NCI-H1436 treated with DMSO at 0.1 percent for 48 hours (cell line): ENCODE measurements at places on chromosomes 1 and 21.
A peak's percentile ranks its signal among the peaks of the same experiment; 100 is the strongest.

- no peak for DNase-seq
Observed at GRCh38 chr1:67704351-67704750, 19.4 kb downstream of the GADD45A start.

DNA sequence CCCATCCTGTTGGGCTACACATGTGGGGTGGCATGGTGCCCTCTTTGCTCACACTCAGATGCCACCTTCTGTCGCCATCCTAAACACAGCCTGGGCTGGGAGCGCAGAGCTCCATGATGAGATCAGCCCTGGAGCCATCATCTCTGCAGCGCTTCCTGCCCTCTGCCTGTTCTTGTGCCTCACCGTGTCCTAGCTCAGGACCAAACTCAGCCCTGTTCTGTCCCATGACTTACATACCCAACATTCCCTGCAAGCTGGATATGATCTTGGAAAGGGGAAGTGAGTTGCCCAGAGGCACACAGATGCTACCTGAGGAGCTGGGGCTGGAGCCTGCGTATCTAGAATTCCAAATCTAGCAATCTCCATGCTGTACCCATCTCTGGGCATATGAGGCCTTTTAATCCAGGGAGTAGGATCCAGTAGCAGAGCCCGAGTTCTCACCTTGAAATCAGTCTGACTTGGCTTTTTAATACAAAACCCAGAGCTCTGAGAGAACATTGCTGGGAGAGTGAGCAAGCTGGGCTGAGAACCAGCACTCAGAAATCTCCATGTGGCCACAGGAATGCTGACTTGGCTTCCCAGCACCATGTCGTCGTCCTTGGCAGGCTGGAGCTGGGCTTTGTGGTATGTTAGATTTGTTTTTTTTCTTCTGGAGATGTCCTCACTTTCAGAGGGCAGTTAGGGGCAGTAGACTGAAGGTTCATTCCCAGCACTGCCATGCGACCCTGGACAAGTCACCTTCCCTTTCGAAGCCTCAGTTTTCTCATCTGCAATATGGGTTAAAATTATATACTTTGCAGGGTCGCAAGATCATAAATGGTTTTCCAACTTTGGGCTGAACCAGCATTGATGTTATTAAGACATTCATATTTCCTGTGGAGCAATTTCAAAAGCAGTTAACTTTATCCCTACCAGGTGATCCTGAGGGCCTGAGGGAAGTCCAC lies 2.6 kb downstream of the ALPL start:
- DNase-seq = no peak

DNA sequence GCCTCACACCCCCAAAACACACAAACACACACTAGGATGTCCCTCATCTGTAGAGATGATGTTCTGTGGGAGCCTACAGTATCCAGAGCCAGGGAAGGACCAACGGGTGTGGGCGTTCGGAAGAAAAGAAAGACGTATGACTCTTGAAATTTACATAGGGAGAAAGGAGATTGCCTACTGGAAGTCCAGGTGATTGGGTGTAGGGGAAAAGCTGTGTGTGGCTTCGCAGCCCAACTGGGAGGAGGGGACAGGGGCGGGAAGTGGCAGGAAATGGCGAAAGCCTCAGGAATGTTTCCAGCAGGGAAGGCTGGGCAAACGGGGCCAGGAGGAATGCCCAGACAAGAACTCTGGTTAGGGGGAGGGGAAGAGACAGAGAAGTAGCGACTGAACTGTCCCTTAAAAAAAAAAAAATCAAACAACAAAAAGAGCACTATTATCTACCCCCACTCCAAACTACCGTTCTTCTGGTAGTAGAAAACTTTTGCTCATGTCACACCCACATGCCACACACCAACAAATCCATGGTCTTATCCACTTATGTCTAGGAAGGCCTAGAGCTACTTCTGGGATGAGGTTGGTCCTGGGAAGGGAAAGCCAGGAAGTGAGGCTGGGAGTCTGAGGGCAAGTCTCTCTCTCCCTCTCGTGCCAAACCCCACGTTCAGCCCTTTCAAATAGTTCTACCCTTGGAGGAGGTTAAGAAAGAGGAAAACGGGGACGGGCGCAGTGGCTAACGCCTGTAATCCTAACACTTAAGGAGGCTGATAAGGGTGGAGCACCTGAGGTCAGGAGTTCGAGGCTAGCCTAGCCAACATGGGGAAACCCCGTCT lies 1.8 kb upstream of the CKS1B start:
- no peak for DNase-seq

- DNase-seq = no peak
Observed at GRCh38 chr1:32341971-32342370, 5.9 kb upstream of the MARCKSL1 start.

DNA sequence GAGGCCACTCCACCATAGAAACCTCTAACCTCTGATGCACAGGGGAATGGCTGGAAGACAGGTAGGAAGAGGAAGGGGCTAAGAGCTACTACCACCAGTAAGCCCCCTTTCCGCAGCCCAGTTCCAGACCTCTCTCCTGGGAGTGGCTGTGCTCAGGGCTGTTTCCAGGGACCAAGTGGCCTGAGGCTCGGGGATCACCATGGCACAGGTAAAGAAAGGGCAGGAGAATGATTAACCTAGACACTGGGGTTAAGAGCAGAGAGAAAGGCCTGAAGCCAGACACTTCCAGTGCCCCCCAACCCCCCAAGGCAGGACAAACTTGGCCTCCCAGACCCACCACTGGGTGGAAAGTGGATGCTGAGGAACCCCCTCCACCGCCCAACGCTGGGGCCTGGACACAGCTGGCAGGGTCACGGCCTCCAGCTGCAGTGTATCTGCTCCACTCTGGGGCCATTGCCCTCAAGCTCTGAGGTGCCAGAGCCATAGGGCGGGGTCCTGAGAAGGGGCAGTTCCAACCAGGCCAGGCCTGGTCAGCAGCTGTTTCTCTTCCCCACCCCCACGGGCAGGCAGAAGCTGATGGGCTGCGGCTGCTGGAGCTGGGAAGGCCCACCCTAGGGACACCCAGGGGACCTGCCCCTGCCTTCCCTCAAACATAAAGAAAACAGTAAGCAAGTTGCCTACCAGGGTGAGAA lies 2.6 kb downstream of the TAGLN2 start:
- DNase-seq = no peak

GRCh38 chr1:235149824-235150223 lies 11.2 kb downstream of the RBM34 start:
- DNase-seq = no peak

DNA sequence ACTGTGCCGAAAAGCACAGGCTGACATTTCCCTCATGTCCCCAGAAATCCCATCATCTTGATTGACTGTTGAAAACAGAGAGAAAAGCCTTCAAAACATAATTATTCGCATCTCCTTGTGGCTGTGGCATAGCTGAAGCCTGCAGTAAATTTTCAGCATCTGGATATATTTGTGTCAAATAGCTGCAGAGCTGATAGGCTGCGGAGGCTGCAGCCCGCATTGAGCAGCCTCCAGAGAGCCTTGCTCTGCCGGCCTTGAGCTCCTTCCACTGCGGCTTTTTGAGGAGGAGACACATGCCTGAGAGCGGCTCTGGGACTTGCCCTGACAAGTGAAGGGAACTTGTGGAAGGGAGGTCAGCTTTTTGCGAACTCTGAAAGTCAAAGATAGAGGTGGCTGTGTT lies 144.7 kb downstream of the RYR2 start:
- no peak for DNase-seq

GRCh38 chr21:38392661-38393060 lies 105.6 kb downstream of the ERG start:
- no peak for DNase-seq

GRCh38 chr1:15885701-15886610 lies 38.4 kb downstream of the SPEN start:
- DNase-seq = peak; percentile 21

- peak; percentile 59 for DNase-seq
Observed at GRCh38 chr1:182604175-182605164, at the start of gene RGS16. Gene RGS16 (minus strand): TSS chr1:182604389. CDS start chr1:182604259, 130 bp downstream.

DNA sequence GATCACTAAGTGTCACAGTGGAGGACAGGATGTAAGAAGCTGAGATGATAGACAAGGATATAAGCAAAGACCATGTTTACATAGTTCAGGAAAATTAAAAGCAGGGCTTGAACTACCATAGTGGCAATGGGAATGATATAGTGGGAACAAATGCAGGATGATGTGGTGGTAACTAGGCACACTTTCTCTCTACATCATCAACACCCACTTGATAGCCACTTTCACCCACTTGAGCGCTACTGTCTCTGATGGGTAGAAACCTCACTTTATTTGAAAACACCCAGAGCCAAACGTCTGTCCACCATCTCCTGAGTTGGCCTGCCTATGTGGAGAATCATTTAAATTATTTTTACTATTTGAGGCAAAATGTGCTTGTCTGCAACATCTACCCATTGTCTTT lies 305.0 kb upstream of the ST6GALNAC5 start:
- no peak for DNase-seq

GRCh38 chr1:78145105-78145580 lies 99.4 kb downstream of the GIPC2 start:
- no peak for DNase-seq

DNA sequence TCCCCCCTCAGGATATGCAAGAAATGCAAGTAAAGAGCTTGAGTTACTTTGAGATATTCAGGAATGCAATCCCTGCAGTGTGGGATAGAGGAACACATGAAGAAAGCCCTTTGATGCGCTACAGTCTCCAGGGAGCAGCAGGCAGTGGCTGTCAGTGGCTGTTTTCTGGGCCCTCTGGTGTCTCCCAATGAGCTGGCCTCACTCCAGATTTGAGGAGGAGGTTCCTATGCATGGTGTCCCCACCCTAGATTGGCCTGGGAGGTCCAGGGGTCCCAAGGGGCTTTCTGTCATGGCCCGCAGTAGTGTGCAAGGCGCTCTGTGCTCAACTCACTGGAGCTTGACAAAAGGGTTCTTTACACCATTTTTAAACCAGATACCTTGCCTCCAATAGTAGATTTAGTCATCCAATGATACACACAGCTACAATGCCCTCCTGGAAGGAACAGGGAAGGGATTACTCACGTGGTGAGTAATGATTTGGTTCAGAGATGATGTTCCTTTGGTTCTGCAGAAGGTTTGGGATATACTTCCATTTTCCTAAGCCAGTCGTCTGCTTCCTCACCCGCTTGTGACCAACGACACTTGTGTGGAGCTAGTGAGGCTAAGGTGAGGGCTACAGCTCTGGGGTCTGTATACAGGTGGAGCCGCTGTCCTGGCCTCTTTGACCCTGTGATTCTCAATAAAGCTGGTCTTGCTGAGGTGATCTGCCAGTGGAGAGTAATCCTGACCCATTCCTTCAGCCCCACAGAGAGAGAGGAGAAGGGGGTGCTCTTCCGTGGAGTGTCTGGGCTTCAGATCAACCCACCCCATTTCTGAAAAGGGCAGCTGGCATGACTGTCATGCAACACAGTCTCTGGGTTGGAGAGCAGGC lies 6.6 kb downstream of the BATF3 start:
- no peak for DNase-seq

GRCh38 chr1:150555971-150556865 lies 7.0 kb downstream of the ADAMTSL4 start:
- no peak for DNase-seq

DNA sequence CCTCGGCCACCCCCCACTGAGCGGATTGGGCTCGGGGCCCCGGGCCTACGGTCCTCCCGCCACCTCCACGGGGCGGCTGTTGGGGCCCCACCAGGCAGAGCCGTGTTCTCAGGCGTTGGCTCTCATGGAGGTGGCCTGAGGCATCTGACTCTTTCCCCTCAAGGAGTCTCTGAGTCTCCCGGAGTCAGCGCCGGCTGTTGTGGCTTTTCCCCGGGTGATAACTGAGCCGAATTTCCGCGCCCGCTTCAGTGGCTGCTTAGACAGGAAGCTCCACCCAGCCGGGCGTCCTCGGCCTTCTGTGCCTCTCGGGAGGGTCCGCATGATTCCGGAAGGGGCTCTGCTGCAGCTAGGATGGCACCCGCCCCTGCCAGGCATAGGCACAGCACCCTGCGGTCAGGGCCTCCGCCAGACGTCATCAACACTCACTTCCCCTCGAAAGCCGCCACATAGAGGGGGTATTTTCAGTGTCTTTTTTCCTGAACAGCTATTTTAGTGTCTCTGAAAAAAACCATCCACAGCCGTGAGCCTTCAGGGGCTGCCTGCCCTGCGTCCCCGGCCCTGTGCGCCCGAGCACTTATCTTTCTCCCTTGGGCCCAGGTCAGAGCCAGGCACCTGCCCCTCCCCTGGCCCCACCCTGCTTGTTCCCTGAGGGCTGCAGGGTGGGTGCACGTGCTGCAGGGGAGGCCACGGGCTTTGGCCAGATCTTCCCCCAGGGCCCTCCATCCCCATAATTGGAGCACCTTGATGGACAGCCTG lies 72.9 kb downstream of the SKI start:
- DNase-seq = no peak

- DNase-seq = no peak
Observed at GRCh38 chr1:172040466-172040865, 199.2 kb downstream of the DNM3 start.

DNA sequence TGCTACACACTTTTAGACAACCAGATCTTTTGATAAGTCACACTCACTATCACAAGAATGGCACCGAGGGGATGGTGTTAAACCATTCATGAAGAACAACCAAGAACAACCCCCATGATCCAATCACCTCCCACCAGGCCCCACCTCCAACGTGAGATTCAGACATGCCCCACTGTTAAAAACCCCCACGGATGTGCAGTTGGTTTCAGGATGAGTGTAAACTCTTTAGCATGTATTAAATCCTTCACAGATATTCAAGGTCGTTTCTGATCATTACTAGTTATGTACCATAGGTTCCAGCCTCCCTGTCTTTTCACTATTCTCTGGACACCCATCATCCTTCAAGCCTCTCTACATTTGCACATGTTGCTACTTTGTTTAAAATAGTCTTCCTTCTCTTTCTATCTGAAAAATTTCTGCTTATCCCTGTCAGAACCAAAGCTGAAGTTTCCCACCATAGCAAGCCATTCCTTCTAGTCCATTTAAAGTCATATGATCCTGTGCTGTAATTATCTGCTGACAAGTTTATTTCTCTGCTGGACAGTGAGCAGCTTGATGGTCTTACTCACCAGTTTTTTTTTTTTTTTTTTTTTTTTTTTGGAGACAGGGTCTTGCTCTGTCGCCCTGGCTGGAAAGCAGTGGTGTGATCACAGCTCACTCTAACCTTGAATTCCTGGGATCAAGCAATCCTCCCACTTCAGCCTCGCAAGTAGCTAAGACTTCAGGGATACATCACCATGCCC lies 36.8 kb downstream of the MAP10 start:
- no peak for DNase-seq

DNA sequence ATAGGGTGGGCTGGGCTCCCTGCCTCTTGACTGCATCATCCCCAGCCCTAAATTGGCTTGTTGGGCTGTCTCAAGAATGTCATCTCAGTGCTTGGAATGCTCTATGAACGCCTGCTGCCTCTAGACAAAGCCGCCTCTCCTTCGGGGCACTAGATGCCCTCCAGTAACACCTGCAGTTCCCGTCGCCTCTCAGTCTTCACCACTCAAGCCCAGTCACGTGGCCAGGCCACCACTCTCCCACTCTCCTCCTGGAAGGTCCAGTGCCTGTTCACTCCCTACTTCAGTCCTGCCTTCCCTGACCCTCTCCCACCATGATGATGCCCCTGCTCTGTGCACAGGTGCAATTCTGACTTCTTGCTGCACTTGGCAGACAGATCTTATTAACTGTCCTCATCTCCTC lies 7.0 kb downstream of the TAS1R2 start:
- DNase-seq = no peak

- no peak for DNase-seq
Observed at GRCh38 chr1:36155408-36156328, at the start of gene MAP7D1. Gene MAP7D1 (plus strand): TSS chr1:36156160. CDS start chr1:36156418, 258 bp downstream.
